ENCODE measurements at places on chromosomes 11 and 22. TPM values are rescaled to one million over a fixed set of nuclear protein-coding genes. Genes with fewer than 3 reads are reported as not detected.

DNA sequence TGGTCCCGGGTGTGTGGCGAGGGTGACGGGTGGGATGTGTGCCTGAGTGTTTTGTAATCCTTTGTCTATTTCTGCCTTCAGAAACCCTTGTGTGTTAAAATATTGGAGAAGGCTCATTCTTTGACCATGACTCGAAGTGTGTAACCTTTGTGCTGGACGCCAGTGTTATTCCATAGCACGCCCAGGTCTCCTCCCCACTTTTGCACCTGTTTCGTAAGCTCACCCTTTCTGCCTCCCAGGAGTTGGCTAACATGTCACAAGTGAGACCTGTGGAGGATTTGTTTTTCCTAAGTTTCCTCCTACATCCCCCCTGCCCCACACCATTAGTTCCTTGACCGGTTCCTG, 382 bp downstream of the C11orf54 start:
- peak; percentile 69 for DNase-seq

The TRPC6 gene
- 12.6 TPM for total RNA-seq

The GLB1L2 gene
- 4.7 TPM for total RNA-seq

The MOGAT2 gene
- not detected for total RNA-seq

The POTEH gene
- total RNA-seq = not detected

- no peak for DNase-seq
Observed at GRCh38 chr11:93285430-93285829, 45.1 kb upstream of the DEUP1 start.

The PAMR1 gene
- not detected for total RNA-seq

DNA sequence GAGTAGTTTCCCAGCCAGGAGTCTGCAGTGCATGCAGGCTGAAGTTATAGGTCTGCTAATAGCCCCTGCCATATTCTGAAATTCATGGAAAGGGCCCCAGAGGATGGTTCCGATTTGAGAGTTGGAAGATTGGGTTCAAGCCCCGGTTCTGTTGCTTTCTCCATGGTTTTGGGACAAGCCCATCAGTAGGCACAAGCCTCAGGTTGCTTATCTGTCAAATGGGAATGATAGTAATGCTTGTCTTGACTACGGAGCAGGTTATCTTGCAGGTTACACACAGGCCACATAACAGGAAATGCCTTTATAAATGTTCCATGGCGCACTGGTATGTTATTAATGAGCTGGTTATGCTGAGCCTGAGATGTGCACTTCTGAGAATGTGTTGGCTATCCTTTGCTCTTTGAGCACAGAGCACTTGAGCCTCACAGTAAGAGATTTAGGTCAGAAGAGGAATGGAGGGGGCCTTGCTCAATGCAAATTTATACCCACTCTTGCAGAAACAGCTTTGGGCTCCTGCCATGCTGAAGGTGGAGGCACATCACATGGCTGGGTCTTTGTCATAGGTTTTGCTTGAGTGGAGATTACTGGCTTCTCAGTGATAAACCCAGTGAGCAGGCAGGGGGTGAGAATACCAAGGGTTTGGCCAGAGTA, 47.1 kb downstream of the ZNRF3 start:
- DNase-seq = no peak

DNA sequence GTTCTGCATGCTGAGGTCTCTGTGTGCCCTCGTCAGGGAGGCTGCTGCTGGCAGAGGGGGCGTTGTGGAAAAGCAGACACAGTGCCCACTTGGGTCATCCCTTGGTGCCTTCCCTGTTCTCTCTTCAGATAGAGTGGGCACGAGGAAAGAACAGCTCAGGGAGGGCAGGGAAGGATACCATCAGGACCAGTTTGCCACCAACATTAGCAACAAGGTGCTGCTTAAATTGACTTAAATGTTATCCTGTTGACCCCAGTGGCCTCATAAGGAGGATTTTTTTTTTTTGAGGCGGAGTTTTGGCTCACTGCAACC, 91.2 kb downstream of the BCR start:
- no peak for DNase-seq

The OR8H1 gene
- total RNA-seq = not detected

The TTC36 gene
- not detected for total RNA-seq

- DNase-seq = no peak
Observed at GRCh38 chr11:68460741-68461574, at the start of gene PPP6R3. Gene PPP6R3, plus strand, starts transcription at chr11:68460752. Its CDS starts 76,913 bp downstream, at chr11:68537665.

DNA sequence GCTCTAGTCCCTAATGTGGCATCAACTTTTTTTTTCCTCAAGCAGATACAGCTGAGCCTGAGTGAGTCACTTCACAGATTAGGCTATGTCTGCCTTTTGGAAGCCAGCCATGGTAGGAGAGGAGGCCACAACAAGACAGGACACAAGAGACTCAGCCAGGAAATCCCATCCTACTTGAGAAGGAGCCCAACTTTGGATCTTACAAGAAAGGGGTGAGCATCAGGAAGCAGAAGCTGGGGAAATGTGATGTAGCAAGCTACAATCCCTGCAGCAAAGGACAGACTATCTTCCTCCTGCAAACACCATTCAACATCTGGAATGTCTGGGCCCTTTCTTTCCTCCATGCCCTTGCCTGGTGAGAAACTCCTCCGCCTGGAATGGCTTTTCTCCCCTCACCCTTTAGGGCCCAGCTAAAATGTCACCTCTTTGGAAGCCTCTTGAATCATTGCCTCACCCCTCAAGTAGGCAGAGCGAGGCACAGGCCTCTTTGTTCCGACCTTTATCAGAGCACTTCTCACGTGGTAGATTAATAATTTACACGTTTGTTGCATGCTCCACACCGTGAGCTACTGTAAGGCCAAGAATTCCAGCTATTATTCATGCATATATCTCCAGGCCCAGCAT, 156.4 kb upstream of the PITPNB start:
- DNase-seq = peak; percentile 72

- DNase-seq = peak; percentile 96
Observed at GRCh38 chr11:6319704-6320410, 444 bp downstream of the CAVIN3 start.

The MTMR3 gene
- 78.2 TPM for total RNA-seq

- DNase-seq = no peak
Observed at GRCh38 chr11:130732476-130732875, 183.8 kb downstream of the SNX19 start.

The TP53I11 gene
- total RNA-seq = 155 TPM

Data from stomach (tissue), 19 donors.